ENCODE measurements at places on chromosomes 12 and 14. TPM values are rescaled to one million over a fixed set of nuclear protein-coding genes. Genes with fewer than 3 reads are reported as not detected.
A peak's percentile ranks its signal among the peaks of the same experiment; 100 is the strongest.

GYS2 gene
- total RNA-seq = not detected

COX8C gene
- total RNA-seq = not detected

OR6C2 gene
- not detected for total RNA-seq

OASL gene
- total RNA-seq = 2.4 TPM

RNF31 gene
- total RNA-seq = 77.5 TPM

PRR4 gene
- total RNA-seq = 5.0 TPM

DNAAF2 gene
- total RNA-seq = 9.4 TPM

SSPN gene
- total RNA-seq = 1.7 TPM

TMEM52B gene
- total RNA-seq = not detected

ADAM21 gene
- total RNA-seq = 0.19 TPM

DNA sequence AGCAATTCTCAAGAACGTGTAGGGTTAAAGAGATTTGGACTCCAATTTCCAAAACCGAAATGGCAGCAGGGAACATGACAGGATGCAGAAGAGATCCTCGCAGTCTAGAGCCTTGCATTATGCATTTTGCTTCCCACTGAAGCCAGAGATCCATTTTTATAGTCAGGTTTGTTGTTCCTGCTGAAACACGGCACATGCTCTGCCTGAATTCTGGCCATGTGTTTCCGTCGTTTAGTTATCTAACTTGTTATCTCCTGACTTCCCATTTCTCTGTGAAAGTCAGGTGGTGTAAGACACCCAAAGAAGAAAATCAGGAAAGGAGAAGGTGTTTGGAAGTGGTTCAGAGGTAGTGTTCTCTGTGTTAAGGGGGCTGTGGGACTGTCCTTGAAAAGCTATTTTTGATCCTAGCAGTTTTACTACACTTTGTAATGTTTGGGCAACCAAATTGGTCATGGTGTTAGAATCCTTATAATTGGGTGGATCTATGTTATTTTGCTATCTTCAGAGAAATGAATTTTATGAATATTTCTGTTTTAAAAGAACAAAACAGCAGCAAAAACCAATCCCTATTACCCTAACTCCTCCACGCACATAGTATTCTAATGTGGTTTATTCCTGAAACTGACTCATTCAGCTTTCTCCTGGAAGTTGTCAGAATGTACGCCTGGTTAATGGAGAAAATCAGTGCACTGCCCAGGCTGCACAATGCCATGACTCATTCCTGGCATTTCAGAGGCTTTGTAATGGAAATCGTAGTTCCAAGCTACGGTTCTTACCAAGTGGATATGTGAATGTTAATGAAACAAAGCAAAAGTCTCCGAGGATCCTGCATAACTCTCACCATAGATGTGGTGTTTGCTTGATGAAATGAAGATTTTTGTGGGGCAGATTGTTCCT is 110.1 kb downstream of the SAMD4A start:
- DNase-seq = peak; percentile 91

DNA sequence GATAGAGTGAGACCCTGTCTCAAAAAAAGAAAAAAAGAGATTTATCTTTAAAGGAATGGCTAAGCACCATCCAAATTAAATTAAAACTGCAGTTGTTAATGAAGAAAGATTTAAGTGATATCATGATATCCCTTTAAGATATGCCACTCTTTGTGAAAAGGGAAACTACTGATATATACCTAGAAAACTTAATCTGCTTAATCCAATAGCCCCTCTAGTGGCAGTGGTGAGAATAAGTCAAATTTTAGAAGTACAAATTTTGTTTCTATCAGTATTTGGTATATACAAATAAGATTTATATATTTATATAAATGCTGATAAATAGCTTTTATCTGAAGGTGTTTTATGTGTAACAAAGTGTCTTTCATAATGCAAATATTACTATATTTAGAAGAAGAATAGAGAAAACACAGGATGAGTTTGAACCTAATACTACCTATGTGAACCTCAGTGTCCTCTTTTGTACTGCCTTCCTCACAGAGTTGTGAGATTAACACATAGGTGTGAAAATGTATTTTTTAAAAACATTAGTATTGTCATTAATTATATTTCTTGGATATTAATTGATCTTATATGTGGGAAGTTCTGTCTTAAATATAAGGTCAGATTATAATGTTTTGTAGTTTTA is 51.4 kb upstream of the GARIN2 start:
- DNase-seq = no peak

- DNase-seq = no peak
Observed at GRCh38 chr14:100063314-100063941, 1.8 kb upstream of the EVL start.

GRCh38 chr14:25308244-25308643 is 258.3 kb upstream of the STXBP6 start:
- no peak for DNase-seq

DNA sequence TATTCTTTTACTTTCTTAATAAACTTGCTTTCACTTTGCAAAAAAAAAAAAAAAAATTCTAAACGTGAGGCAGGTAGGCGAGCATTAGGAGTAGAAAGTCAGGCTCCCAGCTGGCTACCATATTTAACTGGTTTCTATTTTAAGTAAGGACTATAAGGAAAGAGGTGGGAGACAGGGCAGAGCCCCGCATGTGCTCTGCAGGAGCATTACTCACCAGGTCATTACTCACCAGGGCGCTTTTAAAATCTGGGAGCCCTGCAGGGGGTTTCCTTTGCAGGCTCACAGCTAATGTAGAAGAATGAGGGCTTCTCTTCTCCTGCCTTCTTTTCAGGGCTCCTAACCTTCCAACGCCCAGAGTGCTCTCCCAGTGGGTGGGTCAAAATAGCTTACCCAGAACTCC is 14.0 kb upstream of the DPF3 start:
- DNase-seq = no peak

GRCh38 chr12:116321913-116322312 is 44.4 kb upstream of the MED13L start:
- DNase-seq = no peak

DNA sequence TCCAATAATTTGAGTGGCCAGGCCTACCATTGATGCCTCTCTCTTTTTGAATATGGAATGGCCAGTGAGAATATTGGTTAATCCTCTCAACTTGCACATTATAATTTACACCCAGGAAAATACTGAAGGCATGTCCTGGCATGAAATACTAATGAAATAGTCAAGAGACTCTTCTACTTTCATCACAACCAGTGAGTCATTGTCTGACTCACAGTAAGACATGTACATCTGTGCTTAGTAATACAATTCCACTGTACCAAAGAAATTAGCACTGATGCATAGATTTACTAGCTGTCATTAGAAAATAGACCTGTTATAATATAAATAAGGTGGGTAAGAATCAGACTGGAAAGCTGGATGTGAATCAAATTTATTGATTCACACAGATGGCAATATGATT is 31.6 kb downstream of the KCNC2 start:
- peak; percentile 16 for DNase-seq

- no peak for DNase-seq
Observed at GRCh38 chr12:71007781-71008404, 87.4 kb upstream of the PTPRR start.

DNA sequence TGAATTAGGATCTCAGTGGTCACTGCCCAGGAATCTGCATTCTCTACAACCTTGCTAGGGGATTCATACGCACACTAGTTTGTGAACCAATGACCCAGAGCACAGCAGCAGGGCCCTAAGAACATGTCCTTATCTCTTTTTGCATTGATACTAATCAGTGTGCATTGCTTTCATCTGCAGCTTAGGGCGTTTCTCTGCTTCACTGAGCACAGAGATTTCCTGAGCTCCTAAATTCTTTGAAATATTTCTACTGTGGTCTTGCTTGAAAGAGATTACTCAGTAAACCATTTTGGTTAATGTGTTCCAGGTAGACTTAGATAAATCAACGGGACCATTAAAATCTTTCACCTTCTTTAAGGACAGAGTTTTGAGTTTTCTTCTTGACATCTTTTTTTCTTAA is 351.3 kb upstream of the KITLG start:
- DNase-seq = no peak

GRCh38 chr12:95424271-95424994 is 49.5 kb upstream of the METAP2 start:
- DNase-seq = peak; percentile 22

DNA sequence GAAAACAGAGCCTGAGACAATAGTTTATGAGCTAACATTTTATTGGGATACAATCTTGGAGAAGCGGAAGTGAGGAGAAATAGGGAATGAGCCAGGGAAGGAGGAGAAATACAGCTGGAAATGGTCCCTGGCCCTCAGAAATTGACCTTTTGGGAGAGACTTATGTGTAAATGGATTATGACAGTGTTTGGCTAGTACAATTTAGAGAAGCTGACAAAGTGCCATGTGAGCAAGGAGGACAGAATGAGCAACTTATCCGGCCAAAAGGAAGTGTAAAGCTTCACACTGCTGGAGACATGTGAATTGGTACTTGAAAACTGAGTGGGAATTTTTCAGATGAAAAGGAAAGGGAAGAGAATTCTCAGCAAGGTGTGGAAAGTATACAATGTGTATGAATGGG is 2.9 kb downstream of the GLIPR1 start:
- no peak for DNase-seq

DNA sequence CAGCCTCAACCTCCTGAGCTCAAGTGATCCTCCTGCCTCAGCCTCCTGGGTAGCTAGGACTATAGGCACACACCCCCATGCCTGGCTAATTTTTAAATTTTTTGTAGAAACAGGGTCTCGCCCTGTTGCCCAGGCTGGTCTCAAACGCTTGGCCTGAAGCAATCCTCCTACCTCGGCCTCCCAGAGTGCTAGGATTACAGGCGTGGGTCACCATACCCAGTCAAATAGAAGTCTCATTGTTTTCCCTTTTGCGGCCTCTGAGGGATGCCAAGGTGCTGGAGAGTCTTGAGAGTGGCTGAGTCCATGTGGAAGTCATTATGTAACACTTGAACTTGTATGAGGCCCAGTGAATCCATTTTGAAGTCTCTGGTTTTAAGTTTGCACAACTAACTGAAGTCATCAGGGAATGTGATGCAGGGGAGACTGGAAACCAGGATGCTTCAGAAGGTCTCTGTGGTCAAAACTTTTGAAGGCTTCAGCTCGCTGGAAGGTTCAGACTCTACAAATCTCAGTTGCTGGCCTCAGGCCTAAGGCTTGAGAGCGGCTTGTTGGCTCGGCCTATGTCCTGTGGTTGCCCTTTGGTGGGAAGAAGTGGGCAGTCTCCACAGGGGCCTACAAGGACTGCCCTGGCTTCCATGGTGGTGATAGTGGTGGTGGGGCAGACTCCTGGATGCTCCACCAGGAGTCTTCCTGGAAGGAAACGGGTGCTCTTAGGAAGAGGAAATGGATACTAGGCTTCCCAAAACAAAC is 29.2 kb downstream of the GALNT16 start:
- no peak for DNase-seq

- no peak for DNase-seq
Observed at GRCh38 chr12:132362996-132363660, 33.7 kb upstream of the GALNT9 start.

- DNase-seq = no peak
Observed at GRCh38 chr12:26422839-26423398, 227.5 kb downstream of the SSPN start.

GRCh38 chr14:80942191-80942600 is 658 bp upstream of the CEP128 start:
- no peak for DNase-seq

- no peak for DNase-seq
Observed at GRCh38 chr12:92844151-92844763, 84.8 kb downstream of the EEA1 start.

- DNase-seq = no peak
Observed at GRCh38 chr12:51717326-51717925, 126.4 kb downstream of the SCN8A start.

- DNase-seq = no peak
Observed at GRCh38 chr12:44827832-44828438, 48.2 kb downstream of the NELL2 start.

- DNase-seq = no peak
Observed at GRCh38 chr14:68611599-68611998, 181.3 kb downstream of the ZFP36L1 start.

- no peak for DNase-seq
Observed at GRCh38 chr12:1808036-1808797, 12.1 kb upstream of the LRTM2 start.

DNA sequence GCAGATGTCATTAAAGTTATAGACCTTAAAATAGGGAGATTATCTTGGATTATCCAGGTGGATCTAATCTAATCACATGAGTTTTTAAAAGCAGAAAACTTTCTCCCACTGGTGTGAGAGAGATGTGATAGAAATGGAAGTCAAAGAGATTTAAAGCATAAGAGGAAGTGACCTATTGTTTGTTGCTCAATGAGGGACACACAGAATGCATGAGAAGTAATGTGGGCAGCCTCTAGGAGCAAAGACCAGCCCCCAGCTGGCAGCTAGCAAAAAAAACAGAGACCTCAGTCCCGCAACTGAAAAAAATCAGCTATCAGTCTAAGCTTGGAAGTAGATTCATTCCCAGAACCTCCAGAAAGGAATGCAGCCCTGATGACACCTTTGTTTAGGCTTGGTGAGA is 24.6 kb upstream of the ANP32D start:
- no peak for DNase-seq

- no peak for DNase-seq
Observed at GRCh38 chr14:19917243-19917642, 3.2 kb upstream of the OR4K5 start.

GRCh38 chr14:92492258-92492657 is 21.3 kb upstream of the RIN3 start:
- no peak for DNase-seq

- DNase-seq = no peak
Observed at GRCh38 chr12:100381379-100381778, 24.5 kb downstream of the SLC17A8 start.

DNA sequence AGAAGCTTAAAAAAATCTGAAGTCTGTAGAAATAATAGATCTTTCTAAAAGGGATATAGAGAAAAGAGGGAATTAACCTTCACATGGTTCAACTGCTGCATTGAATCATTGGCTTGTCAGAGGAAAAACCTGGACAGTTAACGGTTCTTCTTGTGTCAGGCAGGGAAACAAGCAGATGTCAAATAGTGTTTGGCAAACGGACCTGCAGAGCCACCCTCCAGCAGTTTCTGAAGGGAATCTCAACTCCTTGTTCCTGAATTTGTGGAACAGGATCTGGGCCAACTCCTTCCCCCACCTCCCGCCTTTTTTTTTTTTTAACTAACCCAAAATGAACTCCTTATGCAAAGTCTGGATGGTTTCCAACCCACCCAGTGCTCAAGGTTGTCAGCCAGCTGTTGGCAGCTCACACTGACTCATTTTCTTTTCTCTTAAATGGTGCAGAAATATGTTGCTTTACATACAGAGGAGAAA is 187.3 kb downstream of the CAND1 start:
- DNase-seq = no peak

- DNase-seq = no peak
Observed at GRCh38 chr14:42523666-42524065, 917.0 kb downstream of the LRFN5 start.

- peak; percentile 12 for DNase-seq
Observed at GRCh38 chr12:115752913-115753726, 524.4 kb downstream of the MED13L start.

- no peak for DNase-seq
Observed at GRCh38 chr12:57891542-57892228, 45.2 kb upstream of the CTDSP2 start.

DNA sequence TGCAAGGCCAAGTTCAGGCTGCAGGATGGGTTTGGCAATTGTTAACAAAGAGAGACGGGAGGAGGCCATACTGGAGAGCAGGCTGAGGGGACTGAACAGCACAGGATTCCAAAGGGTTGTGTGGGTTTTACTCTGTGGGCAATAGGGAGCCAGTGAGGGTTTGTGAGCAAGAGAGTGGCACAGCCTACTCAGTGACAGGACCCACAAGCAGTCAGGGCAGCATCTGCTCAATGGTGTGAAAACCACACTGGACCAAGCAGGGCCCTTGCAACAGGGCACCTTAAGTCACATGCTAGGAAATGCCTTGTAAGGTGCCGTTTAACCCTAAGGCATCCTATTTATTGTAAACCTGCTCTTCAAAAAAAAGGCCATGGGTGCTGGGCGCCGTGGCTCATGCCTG is 22.0 kb downstream of the SYNE3 start:
- DNase-seq = no peak

Measured in glomerular endothelial cell (primary cell).